Lung (tissue), 17 donors: ENCODE measurements at places on chromosomes 7 and 10. TPM values are rescaled to one million over a fixed set of nuclear protein-coding genes. Genes with fewer than 3 reads are reported as not detected.

- no peak overlapping the region for H3K4me3 ChIP-seq
- no peak for DNase-seq
- H3K36me3 ChIP-seq = peaks cover 6% of the 10 kb centered on the region
Observed at GRCh38 chr7:129702316-129702715, 90.8 kb downstream of the NRF1 start.

DNA sequence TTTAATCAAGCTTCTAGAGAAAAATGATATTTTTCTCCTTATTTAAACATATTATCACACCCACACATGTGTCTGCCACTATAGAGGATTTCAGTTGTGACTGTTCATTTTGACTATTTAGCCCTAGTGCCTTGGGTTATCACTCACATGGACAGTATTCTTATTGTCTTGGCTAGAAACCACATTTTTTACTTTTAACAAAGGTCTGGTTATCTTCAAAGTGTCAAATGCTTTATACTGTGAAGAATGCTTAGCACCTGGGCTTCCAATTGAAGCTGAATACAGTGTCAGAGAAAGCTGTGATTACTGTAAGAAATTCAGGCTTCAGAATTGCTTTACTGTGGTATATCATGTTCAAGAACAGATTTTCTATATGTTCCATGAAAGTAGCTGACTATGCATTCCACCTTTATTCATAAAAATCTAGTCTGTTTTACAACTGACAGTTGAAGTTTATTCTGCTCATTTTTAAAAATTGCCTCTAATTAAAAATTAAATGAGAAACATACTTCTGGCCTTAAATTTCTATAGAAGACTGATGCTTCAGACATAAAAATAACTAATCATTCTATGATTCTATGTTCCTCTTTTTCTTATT is 278.6 kb downstream of the SEMA3D start:
- no peaks in the 10 kb centered on the region for H3K27me3 ChIP-seq
- H3K4me1 ChIP-seq = no peaks in the 10 kb centered on the region
- H3K4me3 ChIP-seq = no peak overlapping the region
- no peak overlapping the region for H3K27ac ChIP-seq

DNA sequence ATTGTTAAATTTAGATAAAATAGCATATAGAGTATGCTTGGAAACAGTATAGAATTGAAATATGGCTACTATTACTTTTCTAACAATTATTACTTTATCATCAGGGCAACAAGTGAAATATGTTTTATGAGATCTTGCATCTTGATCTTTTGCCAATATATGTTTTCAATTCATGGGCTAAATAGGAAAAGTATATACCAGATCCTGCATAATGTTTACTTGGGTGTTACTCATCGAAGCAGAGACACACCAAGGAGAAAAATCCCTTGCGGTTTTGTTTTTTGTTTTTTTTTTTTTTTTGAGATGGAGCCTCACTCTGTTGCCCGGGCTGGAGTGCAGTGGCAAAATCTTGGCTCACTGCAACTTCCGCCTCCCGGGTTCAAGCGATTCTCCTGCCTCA is 541.4 kb downstream of the SUGCT start:
- H3K27me3 ChIP-seq = no peaks in the 10 kb centered on the region
- H3K4me3 ChIP-seq = no peak overlapping the region
- no peak overlapping the region for H3K27ac ChIP-seq
- no peaks in the 10 kb centered on the region for H3K4me1 ChIP-seq
- H3K36me3 ChIP-seq = no peaks in the 10 kb centered on the region
- DNase-seq = no peak

GRCh38 chr7:131124001-131124629 is 203.6 kb upstream of the MKLN1 start:
- H3K27me3 ChIP-seq = no peaks in the 10 kb centered on the region
- H3K27ac ChIP-seq = no peak overlapping the region
- H3K4me3 ChIP-seq = no peak overlapping the region
- H3K4me1 ChIP-seq = no peaks in the 10 kb centered on the region
- no peak for DNase-seq

DNA sequence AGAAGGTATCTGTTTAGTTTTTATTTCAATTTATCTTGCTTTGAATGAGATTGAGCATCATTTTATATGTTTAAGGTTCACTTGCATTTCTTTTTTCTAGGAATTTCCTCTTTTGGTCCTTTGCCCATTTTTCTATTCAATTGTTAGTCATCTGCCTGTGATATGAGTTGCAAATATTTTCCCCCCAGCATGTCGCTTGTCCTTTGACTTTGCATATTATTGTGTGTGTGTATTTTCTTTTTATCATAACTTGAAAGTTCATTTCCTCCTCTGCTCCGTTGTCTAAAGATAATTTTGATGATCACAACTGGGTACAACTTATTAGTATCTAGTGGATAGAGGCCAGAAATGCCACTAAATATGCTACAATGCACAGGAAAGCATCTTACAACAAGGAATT is 132.7 kb upstream of the MDFIC start:
- H3K4me3 ChIP-seq = no peak overlapping the region
- no peaks in the 10 kb centered on the region for H3K36me3 ChIP-seq
- DNase-seq = peak; percentile 21
- no peak overlapping the region for H3K27ac ChIP-seq

DNA sequence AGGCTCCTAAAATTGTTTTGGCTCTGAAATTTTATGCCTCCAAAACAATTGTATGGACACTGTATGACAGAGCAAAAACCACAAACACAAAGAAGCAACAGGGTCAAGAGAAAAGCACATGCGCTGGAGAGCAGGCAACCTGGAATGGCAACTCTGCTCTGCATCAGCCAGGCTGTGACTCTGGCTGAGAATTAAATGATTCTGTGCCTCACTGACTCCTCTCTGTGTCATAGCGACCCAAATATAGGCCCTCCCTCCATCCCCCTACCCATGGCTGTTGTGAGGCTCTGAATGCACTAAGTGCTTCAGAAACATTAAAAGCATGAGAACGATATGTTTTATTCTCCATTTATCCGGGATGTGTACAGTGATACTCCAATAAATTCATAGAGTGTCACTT is 24.9 kb upstream of the NEBL start:
- H3K27me3 ChIP-seq = no peaks in the 10 kb centered on the region
- H3K4me1 ChIP-seq = no peaks in the 10 kb centered on the region
- H3K4me3 ChIP-seq = no peak overlapping the region
- H3K27ac ChIP-seq = no peak overlapping the region
- H3K36me3 ChIP-seq = no peaks in the 10 kb centered on the region
- no peak for DNase-seq

GRCh38 chr7:14158111-14158510 is 168.6 kb upstream of the ETV1 start:
- no peak for DNase-seq
- H3K36me3 ChIP-seq = no peaks in the 10 kb centered on the region
- no peak overlapping the region for H3K4me3 ChIP-seq
- no peaks in the 10 kb centered on the region for H3K4me1 ChIP-seq

GRCh38 chr10:78560341-78560688 is 508.5 kb upstream of the ZMIZ1 start:
- no peak for DNase-seq
- no peak overlapping the region for H3K4me3 ChIP-seq
- peaks cover 14% of the 10 kb centered on the region for H3K4me1 ChIP-seq
- no peaks in the 10 kb centered on the region for H3K36me3 ChIP-seq
- H3K27me3 ChIP-seq = no peaks in the 10 kb centered on the region

DNA sequence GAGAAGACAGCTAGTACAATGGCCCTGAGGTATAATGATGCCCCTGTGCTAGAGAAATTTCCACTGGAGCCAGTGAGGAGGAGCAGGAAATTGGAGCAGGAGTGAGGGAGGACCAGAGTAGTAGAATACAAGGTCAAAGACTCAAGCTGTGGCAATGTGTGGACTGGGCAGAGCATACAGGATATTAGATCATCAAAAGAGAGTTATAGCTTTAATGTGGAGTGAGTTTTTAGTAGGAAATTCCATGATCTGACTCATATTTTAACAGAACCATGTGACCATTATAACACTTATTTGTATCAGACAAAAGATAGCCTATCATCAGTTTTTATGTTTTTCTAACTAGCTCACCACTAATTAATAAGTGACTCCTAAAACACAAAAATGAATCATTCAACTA is 154.1 kb downstream of the DGKB start:
- H3K27ac ChIP-seq = no peak overlapping the region
- no peaks in the 10 kb centered on the region for H3K4me1 ChIP-seq
- H3K4me3 ChIP-seq = no peak overlapping the region
- H3K36me3 ChIP-seq = no peaks in the 10 kb centered on the region
- H3K27me3 ChIP-seq = no peaks in the 10 kb centered on the region

GRCh38 chr7:29748286-29749099 is 57.8 kb upstream of the WIPF3 start:
- no peak overlapping the region for H3K4me3 ChIP-seq
- H3K27me3 ChIP-seq = peaks cover 2% of the 10 kb centered on the region
- H3K4me1 ChIP-seq = no peaks in the 10 kb centered on the region
- H3K36me3 ChIP-seq = no peaks in the 10 kb centered on the region

DNA sequence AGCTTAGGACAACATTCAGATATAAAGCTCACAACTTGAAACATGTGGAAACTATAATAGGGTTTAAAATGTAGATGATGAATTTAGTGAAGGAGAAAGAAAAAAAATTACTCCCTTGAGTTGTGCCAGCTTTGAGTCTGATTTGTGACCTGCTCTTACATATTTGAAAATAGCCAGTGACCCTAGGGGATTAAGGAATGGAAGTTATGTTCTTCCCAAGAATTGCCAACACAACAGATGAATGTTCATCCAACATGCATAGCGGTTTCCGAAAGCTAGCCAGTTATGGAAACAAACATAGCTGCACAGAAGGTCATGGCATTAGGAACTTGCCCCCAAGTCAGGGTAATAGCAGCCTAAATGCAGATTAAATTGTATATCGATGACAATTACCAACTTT is 10.8 kb downstream of the TMEM196 start:
- no peak overlapping the region for H3K4me3 ChIP-seq
- no peaks in the 10 kb centered on the region for H3K27me3 ChIP-seq
- no peaks in the 10 kb centered on the region for H3K36me3 ChIP-seq
- no peak overlapping the region for H3K27ac ChIP-seq
- DNase-seq = no peak
- no peaks in the 10 kb centered on the region for H3K4me1 ChIP-seq

DNA sequence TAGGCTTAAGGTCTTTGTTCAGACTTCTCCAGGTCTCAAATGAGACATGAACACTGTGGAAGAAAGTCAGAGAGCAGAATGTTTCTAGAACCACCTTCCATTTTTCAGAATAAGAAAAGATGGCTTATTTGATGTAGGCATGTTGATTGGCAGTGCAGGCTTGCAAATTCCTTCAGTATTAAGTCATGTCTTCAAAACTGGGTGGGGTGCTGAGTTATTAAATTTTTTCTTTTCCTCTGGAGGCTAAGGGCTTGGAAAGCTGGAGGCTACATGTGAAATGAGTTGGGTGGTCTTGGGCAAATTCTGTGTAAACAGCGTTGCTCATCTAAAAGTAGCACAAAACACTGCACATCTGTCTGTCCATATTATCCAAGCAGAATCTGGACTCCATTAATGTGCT is 62.8 kb downstream of the PRTFDC1 start:
- peaks cover 10% of the 10 kb centered on the region for H3K4me1 ChIP-seq
- no peaks in the 10 kb centered on the region for H3K27me3 ChIP-seq
- no peak overlapping the region for H3K4me3 ChIP-seq
- DNase-seq = no peak

- no peaks in the 10 kb centered on the region for H3K4me1 ChIP-seq
- H3K27me3 ChIP-seq = no peaks in the 10 kb centered on the region
- H3K4me3 ChIP-seq = no peak overlapping the region
- DNase-seq = no peak
Observed at GRCh38 chr7:158458096-158458495, 129.5 kb downstream of the PTPRN2 start.

The ST8SIA6 gene
- 22.0 TPM for total RNA-seq

The OPTN gene
- total RNA-seq = 41.2 TPM

The PHYHIPL gene
- 0.25 TPM for total RNA-seq

The ADRA2A gene
- total RNA-seq = 0.37 TPM

The KEL gene
- total RNA-seq = 0.52 TPM
